ENCODE measurements at places on chromosomes 5 and 9.

GRCh38 chr5:15790446-15791018 is 290.6 kb downstream of the FBXL7 start:
- no peak for DNase-seq

DNA sequence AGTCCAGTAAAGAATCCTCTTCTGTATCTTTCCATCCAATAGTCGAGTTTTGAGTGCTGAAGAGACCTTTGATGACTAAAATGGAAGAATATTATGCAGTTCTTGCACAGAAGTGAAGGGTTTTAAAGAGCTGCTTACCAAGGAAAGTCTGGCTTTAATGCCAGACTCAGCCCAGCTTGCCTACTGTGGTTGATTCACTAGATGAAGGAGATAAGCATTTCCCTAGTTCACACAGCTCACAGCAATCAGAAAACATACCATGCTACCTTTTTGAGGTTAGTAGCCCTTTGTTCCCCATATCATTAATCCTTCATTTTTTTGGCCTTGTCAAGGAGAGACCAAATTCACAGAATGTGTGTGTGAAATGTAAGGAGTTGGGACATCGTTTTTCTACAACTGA is 15.3 kb downstream of the IFNA5 start:
- no peak for DNase-seq

GRCh38 chr5:137613554-137614265 is 114.6 kb upstream of the SPOCK1 start:
- peak; percentile 14 for DNase-seq

GRCh38 chr5:88142886-88143692 is 125.6 kb downstream of the TMEM161B start:
- DNase-seq, result no peak

DNA sequence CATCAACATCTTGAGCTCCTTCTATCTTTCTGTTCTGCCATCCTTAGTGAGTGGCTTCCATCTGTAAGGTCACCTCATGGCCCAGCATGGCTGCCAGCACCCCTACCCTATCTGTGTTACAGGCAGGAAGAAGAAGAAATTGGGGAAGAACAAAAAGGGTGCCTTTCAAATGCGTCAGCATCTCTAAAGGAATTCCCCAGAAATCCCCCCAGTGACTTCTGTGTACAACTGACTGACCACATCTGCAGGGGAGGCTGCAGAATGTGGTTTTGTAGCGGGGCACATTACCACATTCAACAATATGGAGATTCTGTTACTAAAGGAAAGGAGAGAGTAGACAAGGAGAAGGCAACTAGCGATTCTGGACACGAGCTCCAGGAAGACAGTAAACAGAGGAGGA is 40.1 kb downstream of the ALG2 start:
- DNase-seq, result no peak

GRCh38 chr5:104952876-104953275 is 1390.3 kb upstream of the NUDT12 start:
- DNase-seq, result no peak

GRCh38 chr5:117473165-117473564 is 898.5 kb upstream of the SEMA6A start:
- no peak for DNase-seq

GRCh38 chr9:15404171-15404570 is 18.5 kb upstream of the SNAPC3 start:
- DNase-seq, result no peak

DNA sequence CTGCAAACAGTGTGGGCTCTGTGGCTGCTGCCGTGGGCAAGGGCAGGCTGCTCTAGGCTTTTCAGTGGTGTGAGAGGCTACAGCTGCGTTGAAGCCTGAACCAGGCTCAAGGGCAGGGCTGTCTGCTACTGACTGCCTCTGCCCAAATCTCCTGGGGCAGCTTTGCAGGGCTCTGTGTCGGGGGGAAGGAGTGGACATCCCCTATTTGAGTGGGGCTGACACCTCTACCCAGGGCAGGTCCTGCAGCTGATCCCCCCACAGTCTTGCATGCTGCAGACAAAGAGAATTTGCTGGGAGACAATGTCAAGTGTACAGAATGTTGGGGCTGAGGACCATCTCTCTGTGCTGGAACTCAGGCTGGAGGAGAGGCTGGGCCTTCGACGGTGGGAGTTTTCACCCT is 240.2 kb downstream of the PBX3 start:
- DNase-seq, result no peak

DNA sequence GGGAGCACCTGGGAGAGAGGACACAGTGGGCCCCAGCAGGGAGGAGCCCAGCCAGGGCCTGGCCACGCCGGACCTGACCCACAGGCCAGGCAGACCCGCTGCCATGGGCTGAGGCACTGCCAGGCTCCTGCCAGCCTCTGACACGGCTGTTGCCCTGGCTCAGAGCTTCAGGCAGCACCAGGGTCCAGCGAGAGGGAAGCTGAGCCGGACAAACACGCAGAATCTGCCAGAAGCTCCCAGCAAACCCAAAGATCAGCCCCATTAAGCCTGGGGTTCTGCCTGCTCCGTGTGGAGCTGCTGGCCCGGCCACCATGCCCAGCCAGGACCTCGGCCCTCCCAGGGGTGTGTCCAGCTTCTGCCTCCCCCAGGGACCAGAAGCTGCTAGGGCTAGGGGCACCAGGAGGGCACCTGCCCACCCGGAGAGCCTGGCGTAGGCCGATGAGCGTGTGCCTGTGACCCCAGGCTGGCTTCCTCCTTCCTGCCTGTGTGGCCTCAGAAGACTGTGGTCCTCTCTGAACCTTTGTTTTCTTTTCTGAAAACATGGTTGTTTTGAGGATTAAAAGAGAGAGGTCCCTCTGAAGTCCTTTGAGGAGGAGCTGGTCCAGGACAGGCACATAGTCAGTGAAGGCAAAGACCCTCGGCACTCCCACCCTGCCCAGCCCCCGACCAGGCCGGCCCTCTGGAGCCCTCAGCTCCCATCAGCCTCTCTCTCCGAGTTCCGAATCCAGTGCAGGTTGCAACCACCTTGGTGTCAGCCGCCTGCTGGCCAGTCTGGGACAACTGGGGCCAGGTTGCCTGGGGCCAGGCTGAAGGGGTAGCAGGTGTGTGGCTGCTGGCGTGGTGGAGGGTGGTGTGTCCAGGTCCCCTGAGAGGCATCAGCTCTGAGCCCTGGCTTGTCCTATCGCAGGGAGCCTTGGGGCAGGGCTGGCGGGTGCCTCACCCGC is 39.6 kb downstream of the KCNT1 start:
- DNase-seq, result peak; percentile 53

DNA sequence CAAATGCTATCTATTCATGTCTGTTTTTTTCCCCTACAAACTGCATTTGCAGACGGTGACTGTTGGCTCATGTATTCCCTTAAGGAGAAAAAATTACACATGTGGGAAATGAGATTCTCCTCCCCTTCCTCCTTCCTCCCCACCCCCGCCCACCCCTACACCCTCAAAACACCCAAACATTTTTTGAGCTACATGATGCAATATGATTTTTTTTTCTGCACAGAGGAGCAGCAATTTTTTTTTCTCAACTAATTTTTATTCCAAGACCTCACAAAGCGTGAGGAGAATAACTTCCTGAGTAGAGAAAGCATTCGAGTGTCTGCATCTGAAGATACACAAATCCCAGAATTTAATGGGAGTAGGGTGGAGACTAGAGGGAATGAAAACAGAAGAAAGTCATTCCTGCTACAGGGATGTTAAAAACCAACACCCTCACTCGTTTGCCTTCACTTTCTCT is 118.1 kb downstream of the PRDM6 start:
- DNase-seq, result no peak

- DNase-seq, result peak; percentile 81
These were observed 79.1 kb downstream of the UGCG start for GRCh38 chr9:111975709-111976108.

DNA sequence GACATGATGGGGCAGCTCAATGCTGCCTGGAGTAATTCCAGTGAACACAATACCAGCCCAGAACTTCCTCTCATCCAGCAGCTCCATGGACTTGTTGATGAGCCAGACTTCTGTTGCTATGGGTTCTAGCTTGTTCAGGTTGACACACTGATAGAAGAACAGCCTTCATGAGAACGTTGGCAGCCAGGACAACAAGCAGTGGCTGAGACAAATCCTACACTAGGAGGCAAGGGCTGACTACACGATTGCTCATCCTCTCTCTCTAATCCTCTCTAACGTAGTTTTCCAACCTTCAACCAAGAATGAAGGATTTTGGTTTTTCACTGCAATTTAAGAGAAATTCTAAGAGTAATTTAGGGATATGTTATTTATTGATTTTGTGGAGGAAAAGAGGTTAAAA is 67.8 kb downstream of the NIPSNAP3B start:
- no peak for DNase-seq

GRCh38 chr9:36402536-36402935 is 2.5 kb upstream of the RNF38 start:
- DNase-seq, result no peak

DNA sequence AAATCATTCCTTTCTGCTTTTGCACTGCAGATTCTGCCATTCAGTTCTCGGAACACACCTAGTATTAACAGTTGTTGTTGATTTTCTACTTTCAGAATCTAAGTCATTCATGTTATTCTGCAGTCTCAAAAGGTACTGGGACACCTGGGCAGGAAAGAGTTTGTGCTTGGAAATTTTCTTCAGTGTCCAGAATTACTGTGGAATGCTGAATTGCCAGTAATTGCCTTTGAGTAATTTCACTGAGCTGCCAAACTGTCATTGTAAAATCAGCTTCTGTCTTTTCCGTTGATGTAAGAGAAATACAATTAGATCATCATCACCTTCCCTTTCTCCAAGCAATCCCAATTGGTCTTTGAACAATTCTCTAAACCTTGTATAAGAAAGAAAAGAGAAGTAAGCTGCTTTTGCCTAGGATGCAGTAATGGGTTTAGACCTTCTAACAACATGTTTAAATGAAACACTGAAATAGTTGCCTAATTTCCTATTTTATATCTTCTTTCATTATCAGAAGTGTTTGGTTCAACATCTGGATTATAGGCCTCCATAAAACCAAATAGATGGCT is 75.7 kb upstream of the TGFBR1 start:
- DNase-seq, result no peak

DNA sequence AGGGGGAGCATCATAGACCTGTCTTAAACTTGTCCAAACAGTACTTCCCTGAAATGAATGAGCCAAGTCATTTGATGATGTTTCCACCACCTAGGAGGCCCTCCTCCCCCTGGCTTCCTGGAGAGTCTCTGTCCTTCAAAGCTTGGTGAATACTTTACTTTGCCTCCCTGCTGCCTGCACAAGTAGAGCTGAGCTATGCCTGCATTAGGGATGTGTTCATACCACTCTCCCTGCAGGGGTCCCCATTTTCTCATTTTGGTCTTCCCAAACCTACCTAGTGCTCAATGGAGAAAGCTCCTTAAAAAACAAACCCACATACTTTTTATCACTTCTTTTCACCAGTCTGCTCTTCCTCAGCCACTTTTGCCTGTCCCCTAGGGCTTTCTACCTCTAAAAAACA is 7.7 kb downstream of the CCNI2 start:
- DNase-seq, result peak; percentile 12

GRCh38 chr5:133316346-133317343 is 264.8 kb downstream of the HSPA4 start:
- peak; percentile 9 for DNase-seq

GRCh38 chr9:83204047-83204446 is 141.1 kb upstream of the RASEF start:
- DNase-seq, result no peak

DNA sequence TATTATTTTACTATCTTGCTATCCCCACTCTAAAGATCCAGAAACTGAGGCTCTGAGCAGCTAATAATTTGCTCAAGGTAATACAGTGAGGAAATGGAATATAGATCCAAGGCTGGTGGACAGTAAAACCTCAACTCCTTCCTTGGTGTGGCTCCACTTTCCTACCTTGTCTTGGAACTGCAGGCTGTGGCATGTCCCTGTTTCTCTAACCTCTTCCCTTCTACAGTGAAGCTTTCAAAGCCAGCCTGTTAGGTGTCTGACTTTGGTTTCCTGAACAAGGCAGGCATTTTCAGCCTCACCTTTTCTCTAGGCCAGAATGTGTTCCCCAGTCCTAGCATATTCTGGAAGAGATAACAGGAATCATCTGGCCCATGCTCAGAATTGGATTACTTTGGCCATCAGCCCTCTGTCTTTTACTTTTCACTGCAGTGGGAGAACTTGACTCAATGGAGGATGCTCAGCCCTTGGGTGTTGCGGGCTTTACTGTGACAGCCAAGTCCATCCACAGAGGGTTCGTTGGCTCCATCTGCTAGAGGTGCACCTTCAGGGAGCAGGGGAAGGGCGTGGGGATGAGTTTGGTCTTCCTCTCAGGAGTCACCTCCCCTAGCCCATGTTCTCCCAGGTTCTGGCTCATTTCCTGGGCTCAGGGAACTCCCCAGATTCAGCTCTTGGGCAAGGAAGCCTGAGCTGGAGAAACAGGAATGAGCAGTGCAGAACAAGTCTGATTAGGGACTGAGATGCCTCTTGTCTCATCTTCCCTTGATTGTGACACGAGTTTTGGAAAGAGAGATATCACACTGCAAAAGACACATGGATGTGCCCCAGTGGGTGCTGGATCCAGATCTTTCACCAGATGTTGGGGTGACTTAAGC is 1.1 kb downstream of the NIPAL4 start:
- no peak for DNase-seq

DNA sequence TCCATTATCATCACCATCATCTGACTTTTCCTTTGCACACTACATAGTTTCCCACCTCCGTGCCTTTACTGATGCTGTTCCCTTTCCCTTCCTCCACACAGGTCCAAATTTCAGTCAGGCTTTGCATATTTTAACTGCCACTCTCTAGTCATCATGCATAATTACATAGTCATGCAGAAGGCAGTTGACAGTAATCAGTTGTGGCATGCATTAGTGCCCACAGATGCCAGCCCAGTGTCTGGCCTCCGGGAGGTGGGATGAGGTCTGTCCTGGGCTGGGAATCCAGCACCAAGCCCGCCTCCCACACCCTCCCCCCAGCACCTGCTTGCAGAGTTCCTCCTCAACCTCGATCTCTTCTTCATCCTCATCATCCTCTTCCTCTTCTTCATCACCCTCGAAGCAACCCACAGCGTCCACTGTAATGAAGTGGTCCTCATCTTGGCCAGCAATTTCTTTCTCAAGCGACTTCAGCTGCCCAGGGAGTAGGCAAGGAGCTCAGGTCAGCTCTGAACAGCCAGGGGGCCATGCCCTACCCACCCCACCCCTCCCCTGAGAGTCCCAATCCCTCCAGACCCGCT is 8.8 kb downstream of the BBLN start:
- no peak for DNase-seq

- DNase-seq, result no peak
These were observed 79.8 kb upstream of the FBXL7 start for GRCh38 chr5:15420201-15420600.

GRCh38 chr5:108271127-108271526 is 110.8 kb downstream of the FBXL17 start:
- no peak for DNase-seq

DNA sequence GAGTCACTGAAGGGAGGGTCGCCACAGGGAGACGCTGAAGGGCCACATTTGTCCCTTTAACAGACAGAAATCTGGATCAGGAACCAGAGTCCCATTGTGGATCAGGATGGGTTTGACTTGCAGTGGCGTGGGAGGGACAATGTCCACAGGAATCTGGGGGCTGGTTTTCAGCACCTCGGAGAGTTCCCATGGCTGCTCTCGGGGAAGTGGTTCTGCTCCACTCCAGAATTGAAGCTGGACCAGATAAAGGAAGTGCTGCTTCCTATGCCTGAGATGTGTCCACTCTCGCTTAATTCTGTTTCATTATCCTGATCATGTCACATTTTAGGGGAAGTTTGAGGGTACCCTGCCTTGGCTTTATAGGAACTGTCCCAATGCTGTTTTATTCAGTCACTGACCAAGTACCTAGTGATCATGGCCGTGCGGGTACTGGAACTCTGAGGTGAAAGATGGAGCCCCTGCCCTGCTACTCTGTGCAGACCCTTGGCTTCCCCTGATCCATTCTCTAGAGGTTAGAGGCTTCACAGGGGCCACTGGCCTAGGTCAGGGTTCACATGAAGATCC is 28.7 kb downstream of the ENHO start:
- peak; percentile 7 for DNase-seq

GRCh38 chr9:13436591-13436990 is 157.1 kb upstream of the MPDZ start:
- DNase-seq, result no peak
